ENCODE measurements at places on chromosomes 16 and 17. TPM values are rescaled to one million over a fixed set of nuclear protein-coding genes. Genes with fewer than 3 reads are reported as not detected.

DNA sequence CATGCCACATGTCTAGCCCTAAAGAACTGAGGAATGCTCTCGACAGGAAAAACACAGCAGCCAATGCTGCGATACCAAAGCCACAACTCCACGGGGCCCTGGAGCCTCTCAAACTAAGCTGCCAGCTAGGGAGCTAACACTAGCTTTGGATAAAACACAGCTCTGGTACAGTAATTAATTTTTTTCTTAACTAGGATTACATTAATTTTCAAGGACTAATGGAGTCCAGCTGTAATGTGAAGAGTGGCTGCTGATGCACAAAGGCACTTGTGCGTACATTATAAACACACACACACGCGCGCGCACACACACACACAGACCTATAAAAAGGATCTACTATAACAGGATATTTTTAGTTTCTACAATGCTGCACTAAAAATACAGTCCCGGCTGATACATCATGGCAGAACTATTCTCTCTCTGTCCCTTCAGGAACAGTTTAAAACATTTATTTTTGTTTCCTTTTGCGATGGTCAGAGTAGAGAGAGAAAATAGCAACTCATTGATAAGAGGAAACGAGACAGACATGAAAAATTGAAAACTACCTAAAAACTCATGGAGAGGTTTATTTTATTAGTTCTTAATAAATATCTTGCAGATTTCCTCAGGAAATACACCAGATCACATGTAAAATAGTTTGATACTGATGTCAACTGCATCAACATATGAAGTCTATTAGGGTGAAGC is 88.5 kb downstream of the SMG6 start:
- H3K27ac ChIP-seq: no peak overlapping the region
- peaks cover 23% of the 10 kb centered on the region for H3K4me1 ChIP-seq
- no peak for DNase-seq

DNA sequence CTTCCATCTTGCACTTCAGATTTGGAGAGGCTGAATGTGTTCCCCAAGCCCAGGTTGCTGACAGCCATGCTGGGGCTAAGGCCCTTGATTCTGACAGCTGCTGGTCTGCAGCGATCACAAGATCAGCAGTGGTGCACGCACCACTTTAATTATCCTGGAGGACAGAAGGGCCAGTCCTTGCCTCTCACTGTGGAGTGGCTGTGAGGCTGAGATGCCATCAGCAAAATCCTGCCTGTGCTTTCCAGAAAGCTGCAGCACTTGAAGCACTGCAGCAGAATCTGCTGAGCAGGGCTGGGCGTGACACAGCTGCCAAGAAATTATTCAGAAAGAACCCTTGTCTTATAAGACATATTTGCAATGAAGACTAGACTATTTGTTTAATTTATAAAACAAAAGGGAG is 37.1 kb downstream of the NUP93 start:
- no peak overlapping the region for H3K27ac ChIP-seq
- no peaks in the 10 kb centered on the region for H3K27me3 ChIP-seq
- H3K4me1 ChIP-seq: no peaks in the 10 kb centered on the region
- H3K4me3 ChIP-seq: no peak overlapping the region
- no peak for DNase-seq
- H3K36me3 ChIP-seq: no peaks in the 10 kb centered on the region

DNA sequence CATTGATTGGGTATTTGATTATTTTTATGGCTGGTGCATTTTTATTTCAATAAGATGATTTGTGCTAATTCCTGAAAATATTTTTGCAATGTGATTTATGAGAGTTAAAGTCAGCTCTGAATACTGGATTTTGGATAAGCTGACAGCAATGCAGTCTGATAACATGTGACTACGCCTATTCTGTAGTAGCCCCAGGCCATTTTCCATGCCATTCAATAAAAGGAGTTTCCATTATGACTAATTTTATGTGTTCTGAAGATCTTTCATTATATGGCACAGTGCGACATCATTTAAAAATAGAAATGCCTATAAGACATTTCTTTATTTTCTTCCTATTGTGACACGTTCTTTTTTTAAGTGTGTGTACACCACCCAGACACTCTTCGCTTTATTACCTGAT is 46.3 kb downstream of the KCNJ2 start:
- no peak overlapping the region for H3K27ac ChIP-seq
- no peaks in the 10 kb centered on the region for H3K4me1 ChIP-seq
- no peak for DNase-seq
- no peak overlapping the region for H3K4me3 ChIP-seq
- no peaks in the 10 kb centered on the region for H3K27me3 ChIP-seq

DNA sequence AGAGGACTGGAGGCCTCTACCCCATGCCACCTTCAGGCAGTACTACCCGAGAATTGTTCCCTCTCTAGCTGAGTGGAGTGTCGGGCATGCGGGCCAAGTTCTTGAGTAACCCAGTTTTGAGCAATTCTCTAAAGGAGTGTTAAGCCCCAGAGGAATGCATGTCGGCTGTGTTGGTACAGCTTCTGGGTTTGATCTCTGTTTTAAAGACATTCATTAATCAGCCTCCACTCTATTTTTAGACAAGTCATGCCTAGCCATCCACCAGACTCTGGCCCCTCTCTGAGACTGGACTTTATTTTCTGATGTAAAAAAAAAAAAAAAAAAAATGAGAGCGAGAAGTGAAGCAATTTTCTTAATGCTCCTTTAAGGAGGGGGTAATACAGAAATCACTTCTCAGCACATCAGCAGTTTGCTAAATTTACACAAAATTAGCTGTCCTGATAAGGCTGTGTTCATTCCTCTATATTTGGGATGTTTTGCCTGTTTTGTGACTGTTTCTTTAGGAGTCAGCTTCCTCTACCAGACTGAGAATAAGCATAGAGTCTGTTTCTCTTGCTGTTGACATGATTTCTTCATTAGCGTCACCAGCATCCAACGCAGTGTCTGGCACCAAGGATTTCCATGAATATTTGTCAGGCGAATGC is 88.7 kb downstream of the AXIN2 start:
- H3K4me3 ChIP-seq: no peak overlapping the region
- H3K27ac ChIP-seq: no peak overlapping the region
- H3K27me3 ChIP-seq: no peaks in the 10 kb centered on the region
- H3K36me3 ChIP-seq: no peaks in the 10 kb centered on the region
- no peak for DNase-seq

The IRX5 gene
- total RNA-seq: not detected

DNA sequence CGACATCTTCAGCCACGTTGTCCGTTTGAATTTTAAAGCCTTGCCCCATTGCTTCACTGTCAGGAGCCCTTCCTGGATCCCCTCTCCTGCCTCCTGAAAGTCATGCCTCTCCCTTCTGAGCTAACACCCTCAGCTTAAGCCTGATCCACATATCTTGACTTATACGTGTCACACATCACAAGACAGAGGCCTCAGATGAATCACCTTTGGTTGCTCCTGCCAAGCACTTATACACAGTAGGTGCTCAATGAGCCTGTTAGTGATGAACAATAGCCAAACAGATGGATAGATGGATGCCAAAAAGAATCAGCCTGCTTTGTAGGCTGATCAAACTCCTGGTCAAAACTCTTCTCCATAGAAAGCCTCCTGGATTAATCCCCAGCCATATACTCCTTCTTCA is 31.8 kb downstream of the PITPNM3 start:
- H3K27ac ChIP-seq: peak overlapping the region; percentile 74
- DNase-seq: no peak
- H3K36me3 ChIP-seq: no peaks in the 10 kb centered on the region
- no peak overlapping the region for H3K4me3 ChIP-seq
- H3K4me1 ChIP-seq: peaks cover 41% of the 10 kb centered on the region

The TMEM106A gene
- total RNA-seq: 8.3 TPM

- H3K4me3 ChIP-seq: no peak overlapping the region
- no peak overlapping the region for H3K27ac ChIP-seq
- no peaks in the 10 kb centered on the region for H3K27me3 ChIP-seq
- no peaks in the 10 kb centered on the region for H3K4me1 ChIP-seq
- DNase-seq: no peak
Measured at GRCh38 chr17:53659181-53659580, 163.5 kb upstream of the KIF2B start.

- H3K4me1 ChIP-seq: no peaks in the 10 kb centered on the region
- no peaks in the 10 kb centered on the region for H3K27me3 ChIP-seq
- DNase-seq: no peak
- no peak overlapping the region for H3K4me3 ChIP-seq
- H3K36me3 ChIP-seq: no peaks in the 10 kb centered on the region
Measured at GRCh38 chr16:19338335-19338734, 52.8 kb downstream of the CLEC19A start.

GRCh38 chr16:64453646-64454045 is 668.2 kb downstream of the CDH11 start:
- no peak overlapping the region for H3K4me3 ChIP-seq
- H3K36me3 ChIP-seq: no peaks in the 10 kb centered on the region
- no peaks in the 10 kb centered on the region for H3K27me3 ChIP-seq
- no peaks in the 10 kb centered on the region for H3K4me1 ChIP-seq
- DNase-seq: no peak

DNA sequence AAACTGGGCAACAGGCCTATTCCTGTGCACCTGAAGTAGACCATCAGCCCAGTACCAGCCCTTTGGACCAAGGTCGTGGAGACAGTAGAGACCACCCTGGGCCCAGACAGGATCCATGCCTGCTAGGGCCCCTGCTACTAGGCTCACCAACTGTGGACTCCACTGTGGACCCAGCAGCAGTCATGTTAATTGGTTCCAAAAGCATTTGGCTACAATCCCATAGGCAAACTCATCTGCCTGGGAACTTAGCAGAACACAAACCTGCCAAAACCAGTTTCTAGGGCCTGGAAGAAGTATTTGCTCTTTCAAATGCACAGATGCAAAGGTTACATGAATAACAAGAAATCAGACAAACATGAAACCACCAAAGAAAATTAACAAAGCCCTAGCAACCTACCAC is 53.1 kb downstream of the ACSM2A start:
- no peaks in the 10 kb centered on the region for H3K4me1 ChIP-seq
- no peaks in the 10 kb centered on the region for H3K27me3 ChIP-seq
- H3K4me3 ChIP-seq: no peak overlapping the region
- no peaks in the 10 kb centered on the region for H3K36me3 ChIP-seq
- DNase-seq: no peak

DNA sequence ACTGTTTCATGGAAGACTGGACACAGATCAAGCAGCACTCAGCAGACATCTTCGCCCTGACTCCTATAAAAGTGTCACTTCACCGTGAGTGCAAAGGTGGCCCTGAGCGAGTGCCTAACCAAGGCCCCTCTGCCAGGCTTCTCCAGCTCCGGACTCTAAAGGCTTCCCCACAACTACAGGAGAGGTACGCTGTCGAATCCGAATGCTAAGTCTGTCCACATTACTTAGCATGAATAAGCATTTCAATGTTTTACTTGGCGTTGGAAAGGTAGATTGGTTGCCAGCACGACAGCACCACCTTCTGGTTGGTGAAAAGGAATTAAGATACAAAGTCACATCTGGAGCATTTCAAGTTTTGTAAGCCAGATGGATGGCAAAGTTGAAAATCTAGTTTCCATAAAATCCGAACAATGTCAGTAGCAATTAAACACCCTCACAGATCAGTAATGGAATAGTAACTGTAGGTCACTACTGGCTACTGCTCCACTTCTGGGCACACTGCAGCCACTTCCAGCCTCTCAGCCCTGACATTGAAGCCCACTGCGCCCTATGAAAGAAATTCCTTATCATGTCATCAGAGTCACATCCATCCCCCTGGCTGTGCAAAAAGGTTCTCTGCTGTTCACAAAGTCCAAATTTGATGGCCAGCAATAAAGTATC is 100.9 kb downstream of the PARN start:
- peaks cover 31% of the 10 kb centered on the region for H3K4me1 ChIP-seq
- no peaks in the 10 kb centered on the region for H3K27me3 ChIP-seq
- H3K4me3 ChIP-seq: no peak overlapping the region
- peak; percentile 86 for DNase-seq
- peak overlapping the region; percentile 70 for H3K27ac ChIP-seq

The CTRB2 gene
- not detected for total RNA-seq

The SYNGR3 gene
- total RNA-seq: 4.5 TPM

GRCh38 chr16:21971856-21972255 is 18.7 kb downstream of the UQCRC2 start:
- no peak overlapping the region for H3K4me3 ChIP-seq
- peaks cover 73% of the 10 kb centered on the region for H3K36me3 ChIP-seq
- H3K4me1 ChIP-seq: no peaks in the 10 kb centered on the region
- DNase-seq: no peak
- H3K27ac ChIP-seq: no peak overlapping the region

DNA sequence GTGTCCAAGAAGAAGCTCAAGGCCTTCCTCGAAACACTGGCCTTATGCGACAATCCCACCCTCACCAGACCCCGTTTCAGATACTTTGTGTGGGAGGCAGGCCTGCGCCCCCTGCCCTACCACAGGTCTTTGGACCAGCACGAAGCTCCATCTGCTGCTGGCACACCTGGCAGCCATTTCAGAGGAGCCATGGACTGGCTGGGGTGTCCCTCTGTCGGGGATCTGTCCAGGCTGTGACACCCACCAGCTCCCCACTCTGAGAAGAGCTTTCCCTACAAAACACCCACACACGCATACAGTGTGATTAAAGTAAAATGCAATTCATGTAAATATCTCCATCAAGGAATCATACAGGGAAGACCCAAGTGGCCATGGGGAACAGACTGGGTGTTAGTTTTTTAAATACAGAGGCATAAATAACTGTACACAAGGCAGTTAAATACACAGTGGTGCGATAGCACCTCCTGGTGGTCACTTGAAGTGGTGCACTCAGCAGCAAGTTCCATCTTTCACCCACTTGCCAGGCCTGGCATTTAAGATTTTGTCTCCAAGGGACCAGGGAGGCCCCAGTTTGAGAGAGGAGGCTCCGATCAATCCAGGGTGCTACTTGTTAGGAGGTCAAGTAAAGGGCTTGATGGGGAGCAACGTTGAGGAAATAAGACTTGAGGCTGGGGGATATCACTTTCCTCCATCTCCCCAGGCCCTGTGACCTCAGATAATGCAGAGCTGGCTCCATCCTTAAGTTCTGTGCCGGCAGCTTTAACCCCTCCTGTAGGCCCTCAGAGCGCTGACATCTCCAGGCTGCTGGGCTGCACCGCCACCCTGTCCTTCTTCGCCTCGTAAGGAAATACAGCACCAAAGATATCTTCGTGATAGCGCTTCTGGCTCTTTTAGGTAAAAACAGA is 43.6 kb downstream of the NOS2 start:
- H3K4me1 ChIP-seq: no peaks in the 10 kb centered on the region
- H3K27ac ChIP-seq: no peak overlapping the region

DNA sequence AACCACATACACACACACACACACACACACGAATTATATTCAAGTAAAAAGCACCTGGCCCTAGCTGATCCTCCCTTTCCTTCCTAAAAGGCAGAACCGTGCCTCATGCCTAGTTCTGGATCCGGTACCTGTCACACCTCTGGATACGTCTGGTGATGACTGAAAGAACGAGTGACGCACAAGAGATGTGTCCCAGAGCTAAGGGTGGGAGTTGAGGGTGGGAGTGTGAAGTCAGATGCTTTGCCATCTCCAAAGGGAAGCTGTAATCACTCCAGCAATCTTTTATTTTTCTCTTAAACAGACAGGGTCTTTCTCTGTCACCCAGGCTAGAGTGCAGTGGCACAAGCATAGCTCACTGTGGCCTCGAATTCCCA is 26.5 kb upstream of the GSG1L start:
- no peak overlapping the region for H3K4me3 ChIP-seq
- no peak for DNase-seq
- no peaks in the 10 kb centered on the region for H3K36me3 ChIP-seq
- no peaks in the 10 kb centered on the region for H3K27me3 ChIP-seq
- no peak overlapping the region for H3K27ac ChIP-seq

The TEX19 gene
- 0.24 TPM for total RNA-seq

The ZPBP2 gene
- total RNA-seq: not detected

- H3K27me3 ChIP-seq: no peaks in the 10 kb centered on the region
- no peak overlapping the region for H3K4me3 ChIP-seq
- no peak for DNase-seq
- H3K36me3 ChIP-seq: peaks cover 5% of the 10 kb centered on the region
- peaks cover 16% of the 10 kb centered on the region for H3K4me1 ChIP-seq
Measured at GRCh38 chr16:58276346-58276951, 18.4 kb downstream of the PRSS54 start.

The HAGH gene
- total RNA-seq: 74.5 TPM

The CYGB gene
- 1.1 TPM for total RNA-seq
